SHP77 treated with DMSO at 0.1 percent for 48 hours (cell line): ENCODE measurements at places on chromosomes 7 and 10.

DNA sequence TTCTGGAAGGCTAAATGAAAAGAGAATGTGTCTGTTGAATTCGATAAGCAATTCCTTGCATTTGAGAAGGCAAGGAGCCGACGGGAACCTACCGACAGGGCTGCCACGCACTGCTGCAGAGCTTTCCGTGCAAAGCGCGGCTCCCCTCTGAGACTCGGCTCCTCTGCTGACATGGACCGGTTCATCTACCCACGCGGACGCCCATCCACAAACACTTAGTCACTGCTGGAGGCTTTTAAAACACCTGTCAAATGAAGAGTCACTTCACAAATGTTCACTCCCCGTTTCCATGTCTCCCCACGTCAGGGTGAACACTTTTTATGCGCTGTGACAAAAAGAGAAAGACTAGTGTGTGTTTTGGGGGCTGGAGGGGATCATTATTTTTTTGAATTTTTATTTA is 32.0 kb downstream of the AMZ1 start:
- DNase-seq = no peak

GRCh38 chr10:72277996-72278667 is 4.4 kb downstream of the DDIT4 start:
- no peak for DNase-seq

GRCh38 chr10:118543714-118544400 is 51.6 kb downstream of the PRLHR start:
- DNase-seq = peak; percentile 14

- DNase-seq = no peak
Measured at GRCh38 chr10:77226853-77227565, 410.6 kb downstream of the KCNMA1 start.

GRCh38 chr7:90828601-90829000 is 232.5 kb downstream of the CDK14 start:
- DNase-seq = no peak

DNA sequence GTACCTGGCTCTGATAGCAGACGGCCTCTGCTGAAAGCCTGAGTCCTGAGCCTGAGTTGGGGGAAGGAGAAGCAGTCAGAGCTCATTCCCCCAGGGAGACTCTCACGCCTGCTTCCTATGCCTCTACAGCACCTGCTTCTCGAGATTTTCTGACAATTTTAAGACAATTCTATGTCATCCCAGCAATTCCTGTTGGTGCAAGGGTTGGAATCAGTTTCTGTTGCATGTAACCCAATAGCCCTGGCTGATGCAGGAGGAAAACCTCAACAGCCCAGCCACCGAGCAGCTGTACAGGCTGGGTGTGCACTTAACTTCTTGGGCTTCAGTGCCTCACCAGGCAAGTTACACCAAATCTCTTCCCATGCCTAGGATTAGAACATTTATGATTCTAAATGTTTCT is 134.7 kb downstream of the GLI3 start:
- no peak for DNase-seq

- no peak for DNase-seq
Measured at GRCh38 chr10:93656155-93656554, 43.8 kb downstream of the PDE6C start.

DNA sequence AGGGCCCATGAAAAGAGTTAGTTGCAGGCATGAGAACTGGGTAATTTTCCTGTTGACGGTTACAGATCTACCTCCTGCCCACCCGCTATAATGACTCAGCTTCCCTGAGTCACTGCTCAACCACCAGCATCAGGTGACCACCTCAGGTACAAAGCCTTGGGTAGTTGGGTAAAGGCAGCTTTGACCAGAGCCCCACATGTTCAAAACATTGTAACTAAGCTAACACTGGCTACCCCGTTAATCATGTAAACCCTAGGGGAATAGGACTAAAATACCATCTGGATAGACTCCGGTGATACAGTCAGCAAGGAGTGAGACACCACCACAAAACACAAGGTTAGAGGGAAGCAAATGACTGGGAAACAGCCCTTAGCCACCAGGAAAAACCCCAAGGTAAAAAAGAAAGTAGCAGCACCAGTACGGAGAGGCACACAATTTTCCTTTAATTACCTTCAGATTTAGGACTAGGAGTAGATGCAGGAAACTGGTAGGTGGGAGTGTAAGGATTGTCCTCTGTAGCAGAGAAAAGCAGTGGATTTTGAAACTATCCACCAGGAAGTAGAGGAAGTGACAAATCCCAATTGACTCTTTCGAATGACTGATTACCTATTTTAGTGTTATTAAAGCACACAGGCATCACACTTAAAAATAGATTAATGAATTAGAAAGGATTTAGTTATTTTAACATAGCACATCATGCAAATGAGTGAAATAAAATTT is 103.5 kb upstream of the PDLIM1 start:
- no peak for DNase-seq

- no peak for DNase-seq
Measured at GRCh38 chr7:41012041-41012440, 690.8 kb downstream of the INHBA start.

DNA sequence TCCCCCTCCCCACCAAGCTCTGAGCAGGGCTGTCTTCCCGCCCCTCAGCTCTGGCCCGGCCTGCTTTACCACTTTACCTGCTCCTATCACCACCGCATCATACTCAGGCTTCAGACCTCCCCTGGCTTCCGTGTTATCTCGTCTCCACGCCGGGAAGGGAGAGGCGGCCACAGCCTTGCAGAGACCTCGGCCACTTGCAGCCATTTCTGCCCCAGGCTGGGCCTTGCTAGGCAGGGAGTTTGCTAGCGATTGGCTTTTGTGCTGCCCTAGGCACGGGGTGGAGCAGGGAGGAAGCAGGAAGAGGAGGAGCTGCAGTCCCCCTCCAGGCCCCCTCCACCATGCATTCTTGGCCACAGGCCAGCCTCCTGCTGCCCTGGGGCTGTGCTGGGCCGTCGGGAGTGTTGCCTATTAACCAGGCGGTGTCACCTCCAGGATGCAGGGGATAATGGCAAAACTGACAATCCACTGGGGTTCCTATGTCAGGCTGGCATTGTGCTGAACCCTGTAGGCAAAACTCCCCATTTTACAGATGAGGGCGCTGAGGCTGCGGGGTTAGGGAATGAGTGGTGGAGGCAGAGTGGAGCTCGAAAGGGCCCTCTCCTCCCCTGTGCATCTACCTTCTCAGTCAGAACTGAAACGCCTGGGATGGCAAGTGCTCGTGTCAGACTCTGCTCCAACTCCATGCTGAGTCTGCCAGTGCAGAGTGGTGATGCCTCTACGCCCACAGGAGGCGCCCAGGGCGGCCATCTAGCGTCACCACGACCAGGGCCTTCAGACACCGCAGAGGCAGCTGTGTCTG is at the start of gene PYROXD2:
Gene PYROXD2 (minus strand): TSS at position 251 of the 799 bp plus-strand sequence. CDS start 47 bp downstream, at position 204.
- peak; percentile 29 for DNase-seq

- DNase-seq = no peak
Measured at GRCh38 chr10:5817322-5818047, 4.3 kb upstream of the GDI2 start.

- peak; percentile 54 for DNase-seq
Measured at GRCh38 chr10:124354411-124355382, 64.0 kb downstream of the OAT start.

DNA sequence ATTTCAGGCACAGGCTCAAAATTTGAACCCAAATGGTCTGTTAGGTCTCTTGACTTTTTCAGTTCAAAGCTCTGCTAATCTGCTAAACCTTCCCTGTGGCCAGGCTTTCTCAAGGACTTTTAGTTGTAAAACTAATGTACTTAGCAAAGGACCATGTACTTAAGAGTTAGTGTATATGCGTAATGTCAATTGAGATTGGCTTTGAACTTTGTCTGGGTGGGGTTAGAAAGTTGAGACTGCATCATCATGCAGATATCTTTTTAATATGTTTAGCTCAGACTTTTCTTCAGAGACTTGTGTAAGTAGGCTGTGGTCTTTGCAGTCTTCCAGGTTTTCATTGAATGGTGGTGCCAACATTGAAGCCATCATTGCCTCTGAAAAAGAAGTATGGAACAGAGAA is 33.7 kb downstream of the CYP51A1 start:
- no peak for DNase-seq

DNA sequence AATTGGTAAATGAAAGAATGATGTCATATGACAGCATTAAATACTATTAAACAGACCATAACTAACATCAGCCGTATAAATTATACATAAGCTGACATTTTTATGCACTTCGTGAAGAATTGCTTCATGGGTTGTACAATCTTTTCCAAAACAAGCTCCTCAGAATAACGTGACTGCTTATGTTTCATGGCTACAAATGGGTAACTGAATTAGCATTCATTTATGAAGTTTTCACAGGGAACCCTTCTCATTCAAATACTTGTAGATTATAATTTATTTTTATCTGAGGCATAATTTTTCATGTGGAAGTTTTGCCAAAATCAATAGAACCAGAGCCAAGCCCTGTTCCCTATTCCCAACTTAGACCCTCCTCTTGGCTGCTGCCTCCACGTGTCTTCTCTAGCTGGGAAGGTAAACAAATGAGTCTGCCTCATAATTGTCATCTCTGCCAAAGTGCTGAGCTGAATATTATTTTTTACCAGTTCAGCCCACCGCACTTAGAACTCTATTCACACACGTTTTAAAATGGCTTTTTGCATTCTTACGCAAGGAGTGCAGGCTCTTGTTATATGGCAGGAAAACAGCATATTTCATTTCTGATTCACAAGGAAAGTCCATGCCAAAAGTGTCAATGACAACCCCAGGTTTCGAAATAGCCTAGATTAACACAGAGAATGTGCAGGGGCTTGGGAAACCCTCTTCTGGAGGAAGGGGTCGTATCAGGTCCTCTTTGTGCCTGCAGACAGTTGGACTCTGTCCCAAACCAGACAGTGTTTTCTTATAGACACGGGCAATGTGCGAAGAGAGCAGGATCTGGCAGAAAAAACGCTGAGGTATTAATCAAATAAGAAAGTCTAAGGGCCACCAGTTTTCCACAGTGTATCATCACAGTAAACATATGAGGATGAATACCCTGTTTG is 370.7 kb upstream of the MGMT start:
- DNase-seq = no peak

- no peak for DNase-seq
Measured at GRCh38 chr7:103810112-103810744, 179.2 kb downstream of the RELN start.

DNA sequence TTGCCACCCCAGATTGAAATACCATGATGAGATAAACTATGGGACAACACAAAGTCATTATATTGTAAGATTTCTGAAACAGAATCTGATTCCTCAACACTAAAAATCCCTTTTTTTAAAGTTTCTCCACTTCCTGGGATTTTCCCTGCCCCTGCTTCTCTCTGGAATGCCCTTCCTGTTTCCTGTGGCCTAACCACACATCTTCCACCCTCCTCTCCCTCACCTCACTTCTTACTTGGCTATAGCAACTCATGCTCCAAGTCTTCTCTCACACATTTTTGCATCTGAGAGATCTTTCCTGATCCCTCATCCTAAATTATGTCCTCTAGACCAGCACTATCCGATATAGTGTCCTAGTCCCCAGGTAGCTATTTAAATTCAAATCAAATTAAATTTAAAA is 4.1 kb upstream of the RELN start:
- no peak for DNase-seq

DNA sequence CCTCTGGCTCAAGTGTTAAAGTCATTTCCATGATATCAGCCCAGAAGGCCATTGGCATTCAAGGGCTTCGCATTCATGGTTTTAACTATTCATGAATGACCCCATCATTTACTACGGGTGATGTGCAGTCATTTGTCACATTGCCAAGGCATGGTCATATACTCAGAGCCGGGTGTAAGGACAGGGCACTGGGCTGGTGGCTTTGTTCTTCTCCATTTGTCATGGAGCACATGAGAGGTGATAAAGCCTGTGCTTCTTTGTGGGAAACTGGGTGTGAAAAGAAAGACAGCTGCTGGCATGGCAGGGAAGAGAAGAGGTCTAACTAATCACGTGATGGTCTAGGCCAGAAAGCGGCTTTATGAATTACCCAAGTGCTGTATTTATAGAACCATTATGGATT is 132.2 kb upstream of the PLXNA4 start:
- no peak for DNase-seq

DNA sequence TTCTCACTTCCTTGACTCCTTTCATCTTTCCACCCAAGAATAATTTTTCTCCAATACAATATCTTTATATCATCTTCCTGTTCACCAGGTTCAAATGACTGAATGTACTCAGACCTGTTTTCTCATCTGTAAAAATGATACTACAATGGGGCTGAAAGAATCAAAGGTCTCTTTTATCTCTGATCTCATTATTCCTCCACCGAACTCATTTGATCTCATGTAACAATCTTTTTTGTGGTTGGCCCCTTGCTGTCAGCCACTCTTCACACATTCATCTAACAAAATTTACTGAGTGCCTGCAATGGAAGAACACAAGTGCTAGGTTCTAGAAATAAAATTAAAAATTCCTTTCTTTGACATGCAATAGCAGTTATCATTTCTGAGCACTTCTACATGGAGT is 65.0 kb downstream of the GRM8 start:
- no peak for DNase-seq

DNA sequence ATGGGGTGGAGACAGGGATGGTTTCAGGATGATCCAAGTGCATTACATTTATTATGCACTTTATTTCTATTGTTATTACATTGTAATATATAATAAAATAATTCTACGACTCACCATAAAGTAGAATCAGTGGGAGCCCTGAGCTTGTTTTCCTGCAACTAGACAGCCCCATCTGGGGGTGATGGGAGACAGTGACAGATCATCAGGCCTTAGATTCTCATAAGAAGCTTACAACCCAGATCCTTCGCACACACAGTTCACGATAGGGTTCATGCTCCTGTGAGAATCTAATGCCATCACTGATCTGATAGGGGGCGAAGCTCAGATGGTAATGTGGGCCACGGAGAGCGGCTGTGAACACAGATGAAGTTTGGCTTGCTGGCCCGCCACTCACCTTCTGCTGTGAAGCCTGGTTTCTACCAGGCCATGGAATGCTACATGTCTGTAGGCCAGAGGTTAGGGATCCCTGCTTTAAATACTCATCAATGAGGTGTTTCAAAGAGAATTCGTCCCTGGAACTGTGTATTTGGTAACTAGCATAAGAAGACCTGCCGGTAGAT is 21.2 kb upstream of the PRKCQ start:
- no peak for DNase-seq

GRCh38 chr7:76282344-76283253 is 19.9 kb upstream of the HSPB1 start:
- DNase-seq = no peak

DNA sequence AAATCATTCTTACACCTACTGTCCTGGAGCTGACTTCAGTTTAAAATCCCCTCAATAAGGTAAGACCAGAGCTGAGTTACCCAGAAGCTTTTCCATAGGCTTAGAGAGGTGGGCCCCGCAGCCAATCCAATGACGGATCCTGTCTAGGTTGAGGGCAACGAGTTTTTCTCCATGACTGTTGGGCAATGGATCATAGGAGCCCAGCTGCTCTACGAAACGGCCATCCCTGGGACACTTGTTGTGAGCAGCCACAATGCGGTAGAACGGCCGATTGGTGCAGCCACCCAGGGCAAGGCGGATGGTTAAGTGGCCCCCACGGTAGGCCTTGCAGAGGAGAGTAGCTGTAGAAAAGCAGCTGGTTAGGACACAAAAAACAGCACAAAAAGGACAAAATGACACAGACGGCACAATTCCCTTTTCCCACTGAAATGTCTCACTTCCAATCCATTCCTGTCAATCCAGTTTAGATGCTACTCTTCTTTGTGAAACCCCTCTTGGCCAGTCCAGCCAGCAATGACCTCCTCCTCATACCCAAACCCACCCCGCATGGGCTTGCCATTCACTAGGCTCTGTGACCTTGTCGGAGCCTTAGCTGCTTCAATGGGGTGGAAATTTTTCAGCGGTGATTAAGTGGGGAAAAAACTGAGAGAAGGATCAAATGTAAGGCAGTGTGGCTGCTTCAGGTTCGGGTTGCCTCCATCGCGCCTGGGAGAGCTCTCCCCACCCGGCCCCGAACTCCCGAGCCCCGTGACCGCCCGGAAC is 580 bp downstream of the MRPS16 start:
- DNase-seq = no peak
